ENCODE measurements at places on chromosomes 6 and 20.

DNA sequence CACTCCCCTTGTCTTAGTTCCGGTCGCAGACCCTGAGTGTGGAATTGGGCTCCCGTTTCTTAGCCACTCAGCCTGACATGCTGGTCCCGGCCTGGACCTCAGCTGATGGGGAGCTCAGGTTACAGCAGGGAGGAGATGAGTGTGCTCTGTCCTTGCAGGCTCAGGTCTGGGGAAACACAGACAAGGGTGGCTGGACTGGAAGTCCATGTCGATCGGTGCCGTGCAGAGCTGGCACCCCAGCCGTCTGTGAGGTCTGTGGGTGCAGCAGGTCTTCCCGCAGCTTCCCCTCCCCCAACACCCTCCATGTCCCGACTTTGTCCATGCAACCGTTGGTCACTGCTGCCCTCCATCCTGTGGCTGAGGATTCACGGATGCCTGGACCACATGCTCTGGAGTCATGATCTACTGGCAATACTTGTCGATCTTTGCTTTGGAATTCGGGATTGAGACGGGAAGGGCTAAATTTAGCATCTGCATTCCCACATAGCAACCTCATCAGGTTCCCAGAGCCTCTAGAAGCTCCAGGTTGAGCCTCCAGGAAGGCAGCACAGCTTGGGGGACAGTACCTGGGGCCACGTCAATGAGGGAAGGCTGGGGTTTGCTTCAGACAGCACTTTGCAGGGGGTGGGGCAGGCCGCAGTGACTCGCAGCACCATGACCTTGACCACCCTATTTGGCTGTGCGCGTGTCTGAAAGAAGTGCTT, 118.8 kb downstream of the PSMB1 start:
- DNase-seq = no peak

GRCh38 chr20:50625986-50626677, 65.2 kb downstream of the RIPOR3 start:
- DNase-seq = no peak

- DNase-seq = no peak
Observed at GRCh38 chr20:17753516-17753915, 53.8 kb downstream of the BANF2 start.

DNA sequence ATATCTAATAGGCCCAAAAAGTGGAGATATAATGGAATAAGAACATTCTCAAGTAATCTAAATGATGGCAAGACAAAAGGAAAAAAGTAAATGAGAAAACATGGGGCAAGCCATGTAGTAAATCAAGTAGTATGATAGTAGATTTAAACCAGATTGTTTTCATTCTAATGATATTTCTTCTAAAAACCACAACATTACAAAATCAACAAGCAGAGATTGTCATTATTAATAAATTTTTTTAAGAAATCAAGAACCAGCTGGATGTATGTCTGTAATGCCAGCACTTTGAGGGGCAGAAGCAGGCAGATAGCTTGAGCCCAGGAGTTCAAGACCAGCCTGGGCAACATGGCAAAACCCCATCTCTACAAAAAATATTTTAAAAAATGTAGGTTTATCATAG, 155.0 kb downstream of the RNGTT start:
- DNase-seq = no peak

DNA sequence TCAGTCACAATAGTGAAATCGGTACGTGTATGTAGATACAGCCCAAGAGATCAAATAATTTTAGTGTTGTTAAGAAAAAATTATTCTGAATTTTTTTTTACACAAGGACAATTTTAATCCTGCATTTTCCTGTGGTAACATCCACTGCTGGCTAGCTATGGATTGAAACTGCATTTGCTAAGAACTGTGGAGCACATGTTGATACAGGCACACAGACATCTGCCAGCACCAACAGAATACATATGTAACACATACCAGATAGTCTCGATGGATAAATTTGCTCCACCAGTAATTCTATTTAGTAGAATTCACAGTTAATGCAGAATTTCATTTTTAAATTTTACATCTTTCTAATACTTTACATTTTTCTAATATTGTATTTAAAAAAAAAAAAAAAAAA, 2.2 kb downstream of the ASIP start:
- DNase-seq = no peak

- peak; percentile 17 for DNase-seq
Observed at GRCh38 chr6:13710552-13711323, 897 bp downstream of the RANBP9 start.

- no peak for DNase-seq
Observed at GRCh38 chr20:43349841-43350240, 107.9 kb upstream of the SRSF6 start.

DNA sequence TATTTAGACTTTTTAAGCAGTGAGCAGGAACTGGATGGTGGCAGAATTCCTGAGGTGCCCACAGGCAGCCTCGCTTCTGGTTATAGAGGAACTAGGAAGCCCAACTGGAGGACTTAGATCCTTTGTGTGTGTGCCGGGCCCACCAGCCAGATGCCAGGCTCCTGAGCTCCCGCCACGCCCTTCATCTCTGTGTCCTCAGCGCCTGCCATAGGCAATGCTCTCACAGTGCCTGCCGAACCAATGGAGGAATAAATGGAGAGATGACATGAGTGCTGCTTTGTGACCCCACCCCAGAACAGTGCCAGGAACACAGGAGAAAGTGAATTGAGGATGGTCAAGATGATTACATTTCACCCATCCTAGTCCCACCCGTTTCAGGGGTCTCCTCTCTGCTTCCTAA, 146.0 kb downstream of the UNC5CL start:
- no peak for DNase-seq

GRCh38 chr6:169832247-169832948, 81.0 kb downstream of the ERMARD start:
- DNase-seq = no peak

DNA sequence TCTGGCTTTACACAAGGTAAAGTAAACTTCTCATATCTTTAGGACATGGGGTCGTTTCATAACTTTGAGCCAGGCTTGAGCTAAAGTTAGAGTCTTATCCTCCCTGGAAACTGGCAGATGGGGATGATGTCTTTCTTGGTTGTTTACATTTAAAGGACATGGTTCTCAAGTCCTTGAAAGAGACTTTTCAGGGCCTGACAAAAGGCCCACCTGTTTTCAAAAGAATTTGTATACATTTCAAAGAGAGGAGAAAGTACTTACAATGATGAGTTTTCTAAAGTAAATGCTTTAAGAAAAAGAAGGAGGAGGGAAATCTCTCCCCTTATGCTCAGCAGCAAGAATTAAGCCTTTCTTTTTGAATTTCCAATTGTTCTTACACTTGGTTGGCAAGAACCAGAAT, 45.7 kb upstream of the TINAG start:
- no peak for DNase-seq

- no peak for DNase-seq
Observed at GRCh38 chr6:18314317-18314997, 50.1 kb upstream of the DEK start.

DNA sequence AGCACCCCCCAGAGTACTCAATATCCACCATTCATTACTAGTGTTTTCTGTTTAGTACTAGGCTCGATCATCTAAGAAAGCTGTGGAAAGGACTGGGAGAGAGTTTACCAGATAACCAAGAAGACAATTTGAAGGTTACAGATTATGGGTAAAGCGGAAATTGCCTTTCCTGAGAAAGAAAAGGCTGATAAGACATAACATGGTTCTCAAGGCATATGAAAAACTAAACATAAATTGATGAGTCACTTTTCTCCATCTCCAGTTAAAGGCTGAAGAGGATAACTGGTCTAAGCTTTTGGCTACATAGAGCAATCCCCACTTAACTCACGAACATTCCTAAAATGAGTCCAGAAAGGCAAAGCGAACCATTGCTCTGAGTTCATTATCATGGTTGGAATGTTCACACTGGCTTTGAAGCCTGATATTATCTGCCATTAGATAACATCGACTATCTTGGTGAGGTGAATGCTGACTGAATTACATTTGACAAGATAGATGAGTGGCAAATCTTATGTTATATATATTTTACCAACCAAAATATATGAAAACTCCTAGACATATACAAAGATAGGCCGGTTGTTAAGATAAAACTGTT, 65.8 kb downstream of the BTBD9 start:
- DNase-seq = no peak

DNA sequence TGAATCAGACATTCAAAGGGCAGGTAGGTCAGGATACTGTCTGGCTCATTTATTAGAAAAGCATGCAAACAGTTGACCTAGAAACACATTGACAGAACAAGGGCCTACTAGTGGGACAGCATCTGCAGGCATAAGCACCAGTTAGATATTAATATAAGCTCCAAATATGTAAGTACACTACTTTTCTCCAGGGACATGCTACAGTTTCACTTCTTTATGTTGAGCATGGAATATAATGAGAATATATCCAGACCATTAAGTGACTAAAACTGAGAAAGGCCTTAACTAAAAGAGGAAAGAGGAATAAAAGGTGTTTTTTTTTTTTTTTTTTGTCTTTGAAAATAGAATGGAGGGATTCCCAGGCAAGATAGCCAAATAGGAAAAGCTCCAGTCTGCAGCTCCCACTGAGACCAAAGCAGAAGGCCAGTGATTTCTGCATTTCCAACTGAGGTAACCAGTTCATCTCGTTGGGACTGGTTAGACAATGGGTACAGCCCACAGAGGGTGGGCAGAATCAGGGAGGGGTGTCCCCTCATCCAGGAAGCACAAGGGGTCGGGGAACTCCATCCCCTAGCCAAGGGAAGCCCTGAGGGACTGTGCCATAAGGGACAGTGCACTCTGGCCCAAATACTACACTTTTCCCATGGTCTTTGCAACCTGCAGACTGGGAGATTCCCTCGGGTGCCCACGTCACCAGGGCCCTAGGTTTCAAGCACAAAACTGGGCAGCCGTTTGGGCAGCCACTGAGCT, 251.6 kb downstream of the PHF3 start:
- no peak for DNase-seq

- DNase-seq = no peak
Observed at GRCh38 chr20:40774252-40774651, 85.2 kb upstream of the MAFB start.

- DNase-seq = no peak
Observed at GRCh38 chr6:73537677-73538076, 16.8 kb upstream of the EEF1A1 start.

GRCh38 chr20:13298692-13299373, 77.8 kb downstream of the ISM1 start:
- DNase-seq = no peak

DNA sequence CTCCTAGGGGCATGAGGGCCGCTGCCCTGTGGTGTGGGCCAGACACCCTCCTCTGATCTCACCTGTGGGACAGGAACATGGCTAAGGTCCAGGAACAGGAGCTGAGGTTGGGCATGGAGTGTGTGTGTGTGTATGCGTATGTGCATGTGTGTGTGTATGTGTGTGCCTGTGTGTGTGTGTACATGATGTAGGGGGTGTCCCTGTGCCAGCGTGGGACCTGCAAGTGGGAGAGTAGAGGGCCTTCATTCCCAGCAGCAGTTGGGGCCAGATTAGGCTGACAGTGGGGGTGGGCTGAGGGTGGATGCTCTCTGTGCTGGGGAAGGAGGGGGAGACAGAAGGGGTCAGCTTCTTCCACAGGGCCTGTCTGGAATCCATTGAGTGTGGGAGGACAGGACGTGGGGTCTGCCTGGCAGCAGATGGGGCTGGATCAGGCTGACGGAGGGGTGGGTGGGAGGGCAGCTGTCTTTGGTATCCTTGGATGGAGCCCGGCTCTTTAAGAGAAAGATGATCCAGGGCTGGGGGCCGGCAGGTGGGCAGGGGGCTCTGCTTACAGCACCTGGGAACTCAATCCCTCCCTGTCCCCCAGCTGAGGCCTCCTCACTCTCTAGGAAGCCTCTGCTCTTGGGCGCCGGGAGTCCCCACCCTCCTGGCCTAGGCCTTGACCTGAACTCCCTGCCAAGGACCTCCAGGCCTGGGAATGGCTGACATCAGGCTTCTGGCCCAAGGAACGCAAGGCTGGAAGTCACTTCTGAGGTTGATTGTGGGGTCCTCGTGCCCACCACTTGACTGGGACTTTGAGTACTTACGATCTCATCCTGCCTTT, 44.0 kb downstream of the SPDEF start:
- no peak for DNase-seq

GRCh38 chr20:53609491-53610445, 16.1 kb upstream of the ZNF217 start:
- peak; percentile 45 for DNase-seq

DNA sequence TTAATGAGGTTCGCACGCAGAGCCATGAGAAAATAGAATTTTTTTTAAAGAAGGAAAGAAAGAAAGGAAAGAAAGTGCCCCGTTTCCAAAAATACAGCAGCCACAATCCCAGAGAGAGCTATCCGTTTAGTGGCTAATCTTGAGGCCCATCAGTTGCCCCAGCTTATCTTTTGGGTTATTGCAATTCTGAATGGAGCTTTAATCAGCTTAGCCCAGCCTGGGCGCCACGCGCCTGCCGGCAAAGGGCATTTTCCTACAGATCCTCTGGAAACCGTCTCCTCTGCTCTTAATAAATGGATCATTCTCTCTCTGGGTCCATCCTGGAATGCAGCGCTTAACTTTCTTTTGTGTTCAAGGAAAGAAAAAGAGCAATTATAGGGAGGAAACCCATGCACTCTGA, 413.3 kb downstream of the MAFB start:
- DNase-seq = no peak

DNA sequence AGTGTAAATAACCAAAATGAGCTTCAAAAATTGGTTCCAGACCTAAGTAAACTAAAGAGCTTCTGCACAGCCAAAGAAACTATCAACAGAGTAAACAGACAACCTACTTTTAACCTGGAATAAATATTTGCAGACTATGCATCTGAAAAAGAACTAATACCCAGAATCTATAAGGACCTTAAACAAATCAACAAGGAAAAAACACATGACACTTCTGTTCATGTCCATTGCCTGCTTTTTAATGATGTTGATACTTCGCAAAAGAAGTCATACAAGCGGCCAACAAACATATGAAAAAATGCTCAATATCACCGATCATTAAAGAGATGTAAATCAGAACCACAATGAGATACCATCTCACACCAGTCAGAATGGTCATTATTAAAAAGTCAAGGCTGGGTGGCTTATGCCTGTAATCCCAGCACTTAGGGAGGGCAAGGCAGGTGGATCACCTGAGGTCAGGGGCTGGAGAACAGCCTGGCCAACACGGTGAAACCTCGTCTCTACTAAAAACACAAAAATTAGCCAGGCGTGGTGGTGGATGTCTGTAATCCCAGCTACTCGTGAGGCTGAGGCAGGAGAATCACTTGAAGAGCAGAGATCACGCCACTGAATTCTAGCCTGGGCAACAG, 42.5 kb upstream of the DST start:
- DNase-seq = no peak

GRCh38 chr6:106702046-106702445, 72.7 kb downstream of the QRSL1 start:
- DNase-seq = no peak

GRCh38 chr20:46545077-46545826, 5.2 kb downstream of the OCSTAMP start:
- DNase-seq = no peak

DNA sequence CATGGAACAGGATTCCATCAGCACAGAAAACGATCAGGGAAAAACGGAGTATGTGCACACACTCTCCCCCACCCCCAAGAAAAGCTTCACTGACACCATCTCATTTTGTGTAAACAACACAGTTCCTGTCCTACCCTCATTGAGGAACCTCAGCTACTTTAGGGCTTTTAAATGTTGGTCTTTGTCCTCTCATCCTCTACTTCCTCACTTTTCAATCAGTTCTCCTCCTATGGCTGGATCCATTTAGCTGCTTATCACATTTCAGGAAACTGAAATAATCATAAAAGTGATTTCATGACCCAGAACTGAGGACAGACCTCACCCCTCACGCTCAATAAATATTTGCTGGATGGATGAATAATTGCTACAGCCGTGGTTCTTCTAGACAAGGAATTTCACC, 33.1 kb upstream of the PNRC1 start:
- DNase-seq = no peak

Data from effector memory CD4-positive, alpha-beta T cell (primary cell).